Hair follicle dermal papilla cell (primary cell): ENCODE measurements at places on chromosomes 7 and 10. TPM values are rescaled to one million over a fixed set of nuclear protein-coding genes. Genes with fewer than 3 reads are reported as not detected.

The PNLIPRP2 gene
- not detected in 2 replicates for total RNA-seq

The ABCB4 gene
- 10.4 and 23.5 TPM in 2 replicates for total RNA-seq

The TAS2R60 gene
- not detected in 2 replicates for total RNA-seq

The BAMBI gene
- total RNA-seq, result 10.4 and 16.2 TPM in 2 replicates

The AS3MT gene
- 9.9 and 14.6 TPM in 2 replicates for total RNA-seq

The TMEM229A gene
- not detected in 2 replicates for total RNA-seq

The EEPD1 gene
- total RNA-seq, result 7.9 and 10.2 TPM in 2 replicates

The ELMO1 gene
- total RNA-seq, result 0.16 and 0.49 TPM in 2 replicates

The HMX3 gene
- total RNA-seq, result not detected in 2 replicates

The OPN1SW gene
- total RNA-seq, result not detected in 2 replicates

The AKR1C8 gene
- total RNA-seq, result not detected in 2 replicates

The SPDYE16 gene
- total RNA-seq, result 0.16 TPM in 1 of 2 replicates, not detected in the other

The STEAP1 gene
- 44.4 and 50.0 TPM in 2 replicates for total RNA-seq

The MOGAT3 gene
- total RNA-seq, result not detected in 2 replicates

The ECHDC3 gene
- 9.4 and 22.7 TPM in 2 replicates for total RNA-seq

The ARL5B gene
- 11.7 and 16.1 TPM in 2 replicates for total RNA-seq

The ZNF727 gene
- 0.24 and 0.32 TPM in 2 replicates for total RNA-seq

The PLA2G12B gene
- total RNA-seq, result not detected in 2 replicates

The CPXM2 gene
- 16.8 and 30.5 TPM in 2 replicates for total RNA-seq

The GPER1 gene
- total RNA-seq, result 4.2 and 6.0 TPM in 2 replicates

The OIT3 gene
- 0.32 TPM in 1 of 2 replicates, not detected in the other for total RNA-seq

The TMEM184A gene
- 0.36 and 0.49 TPM in 2 replicates for total RNA-seq

The ATP5F1C gene
- 145 and 172 TPM in 2 replicates for total RNA-seq

The CYP3A7 gene
- total RNA-seq, result not detected in 2 replicates

The TYW1B gene
- total RNA-seq, result 3.4 and 6.5 TPM in 2 replicates

The GTF2IRD1 gene
- 14.8 and 14.9 TPM in 2 replicates for total RNA-seq

The PARP12 gene
- total RNA-seq, result 42.0 and 53.5 TPM in 2 replicates

The RAPGEF5 gene
- 0.49 and 0.85 TPM in 2 replicates for total RNA-seq

The CCDC172 gene
- total RNA-seq, result not detected in 2 replicates

The C7orf33 gene
- not detected in 2 replicates for total RNA-seq

The KEL gene
- total RNA-seq, result not detected in 2 replicates

The SLC26A5 gene
- total RNA-seq, result not detected in 2 replicates

The PPP1R17 gene
- not detected in 2 replicates for total RNA-seq

The OR2A12 gene
- not detected in 2 replicates for total RNA-seq

The CCDC3 gene
- 0.36 and 1.5 TPM in 2 replicates for total RNA-seq

The CASD1 gene
- 14.6 and 18.5 TPM in 2 replicates for total RNA-seq

The BUD31 gene
- total RNA-seq, result 47.7 and 72.7 TPM in 2 replicates

The WNT16 gene
- 5.2 and 5.7 TPM in 2 replicates for total RNA-seq

The ASB15 gene
- not detected in 2 replicates for total RNA-seq

The PRR15 gene
- not detected in 2 replicates for total RNA-seq

The LRRD1 gene
- 0.16 TPM in 1 of 2 replicates, not detected in the other for total RNA-seq

The FAM131B gene
- total RNA-seq, result 1.3 and 1.8 TPM in 2 replicates

The PPIA gene
- total RNA-seq, result 1,287 and 2,165 TPM in 2 replicates

The CUBN gene
- total RNA-seq, result 11.5 and 13.8 TPM in 2 replicates

The GRK5 gene
- 12.5 and 17.0 TPM in 2 replicates for total RNA-seq

The IFIT1B gene
- total RNA-seq, result under 0.01 TPM in 1 of 2 replicates, not detected in the other

The TAC1 gene
- total RNA-seq, result not detected in 2 replicates

The BCL7B gene
- total RNA-seq, result 32.6 and 36.4 TPM in 2 replicates

The DYNC1I1 gene
- total RNA-seq, result 0.81 and 0.85 TPM in 2 replicates

The CHAT gene
- not detected in 2 replicates for total RNA-seq

The SYNPO2L gene
- total RNA-seq, result under 0.01 TPM in 1 of 2 replicates, not detected in the other

The KCND2 gene
- total RNA-seq, result 0.65 and 2.4 TPM in 2 replicates

The SLC16A9 gene
- total RNA-seq, result under 0.01 TPM in 1 of 2 replicates, not detected in the other
